Epithelial cell of prostate (primary cell): ENCODE measurements at places on chromosomes 3 and 15.
A peak's percentile ranks its signal among the peaks of the same experiment; 100 is the strongest.

DNA sequence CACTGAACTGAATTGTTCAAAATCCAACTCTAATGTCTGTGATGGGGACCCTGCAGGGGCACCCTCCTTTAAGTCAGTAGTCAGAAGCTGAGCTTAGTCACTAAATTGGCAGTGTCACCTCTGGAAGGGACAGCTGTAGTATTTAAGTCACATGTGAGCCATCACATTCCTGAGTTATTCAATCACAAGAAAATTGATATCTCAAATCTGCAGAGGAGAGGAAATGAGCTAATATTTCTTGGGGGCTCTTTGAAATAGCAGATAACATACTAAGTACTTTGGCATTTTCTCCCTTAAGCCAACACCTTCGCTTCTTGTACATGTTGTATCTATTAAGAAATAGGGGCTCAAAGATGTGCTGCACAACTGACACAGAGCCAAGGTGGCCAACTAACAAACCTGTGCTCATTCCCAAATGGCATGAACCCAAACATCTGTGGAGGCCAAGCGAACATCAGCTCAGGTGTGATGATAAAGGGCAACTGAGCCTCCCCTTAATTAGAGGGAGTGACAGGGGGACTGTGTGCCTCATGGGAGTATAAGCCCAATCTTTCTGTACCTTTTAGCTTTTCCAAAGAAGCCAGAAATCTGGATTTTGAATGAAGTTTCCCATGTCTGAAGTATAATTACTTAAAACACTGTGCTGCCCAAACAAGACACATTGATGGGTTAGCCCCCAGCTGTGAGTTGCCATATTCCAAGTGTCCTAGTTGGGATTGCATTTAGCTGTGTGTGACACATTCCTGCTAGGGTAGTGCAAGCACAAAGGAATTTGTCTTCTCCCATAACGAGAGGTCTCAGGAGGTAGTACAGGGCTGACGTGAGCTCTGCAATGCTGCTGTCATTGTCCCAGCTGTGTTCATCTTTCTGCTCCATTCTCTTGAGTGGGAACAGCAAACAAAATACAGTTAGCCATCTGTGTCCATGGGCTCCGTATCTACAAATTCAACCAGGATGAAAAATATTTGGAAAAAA is 63.3 kb downstream of the ABHD5 start:
- DNase-seq = no peak

DNA sequence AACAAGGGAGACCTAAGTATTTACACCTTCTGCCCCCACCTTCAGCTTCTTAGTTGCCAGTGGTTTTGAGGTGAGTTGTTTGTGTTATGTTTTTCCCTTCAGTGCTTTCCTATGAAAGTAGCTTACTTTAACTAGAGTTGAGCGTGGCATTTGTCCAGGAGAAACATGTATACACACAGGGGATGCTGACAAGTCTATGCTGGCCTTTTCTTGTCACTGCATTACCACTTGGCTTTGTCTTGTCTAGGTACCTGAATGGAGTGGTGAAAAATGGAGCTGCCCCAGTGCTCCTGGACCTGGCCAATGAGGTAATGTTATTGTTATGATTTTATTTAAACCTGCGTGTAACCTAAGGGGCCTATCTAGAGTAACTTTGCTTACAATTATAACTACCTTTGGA is 74.4 kb downstream of the CDIN1 start:
- DNase-seq = peak; percentile 75

- DNase-seq = no peak
These were observed 1.0 kb downstream of the TOPAZ1 start for GRCh38 chr3:44242721-44243120.

- DNase-seq = no peak
These were observed 65.1 kb upstream of the CCNL1 start for GRCh38 chr3:157225001-157225400.
